ENCODE measurements at places on chromosomes 11 and 22.

DNA sequence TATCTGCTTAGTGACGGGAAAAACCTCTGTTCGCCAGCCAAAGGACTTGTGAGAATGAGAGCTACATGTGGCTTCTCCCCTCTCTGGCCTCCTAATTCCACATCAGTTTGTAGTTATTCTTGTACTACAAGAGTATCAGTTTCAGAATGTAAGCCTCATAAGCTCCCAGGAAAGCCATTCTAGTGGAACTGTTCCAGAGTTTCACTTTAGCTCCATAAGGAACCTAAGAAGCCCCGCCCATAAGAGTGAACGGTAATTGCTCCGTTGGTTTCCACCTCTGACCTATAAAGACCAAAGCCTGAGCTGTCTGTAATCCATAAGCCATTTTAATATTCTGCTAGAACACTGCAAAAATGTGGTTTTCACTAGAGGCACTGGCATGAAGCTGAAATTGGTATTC lies 53.0 kb downstream of the SIK3 start:
- no peak for DNase-seq

GRCh38 chr22:41234815-41235695 lies 5.7 kb downstream of the CHADL start:
- no peak for DNase-seq

DNA sequence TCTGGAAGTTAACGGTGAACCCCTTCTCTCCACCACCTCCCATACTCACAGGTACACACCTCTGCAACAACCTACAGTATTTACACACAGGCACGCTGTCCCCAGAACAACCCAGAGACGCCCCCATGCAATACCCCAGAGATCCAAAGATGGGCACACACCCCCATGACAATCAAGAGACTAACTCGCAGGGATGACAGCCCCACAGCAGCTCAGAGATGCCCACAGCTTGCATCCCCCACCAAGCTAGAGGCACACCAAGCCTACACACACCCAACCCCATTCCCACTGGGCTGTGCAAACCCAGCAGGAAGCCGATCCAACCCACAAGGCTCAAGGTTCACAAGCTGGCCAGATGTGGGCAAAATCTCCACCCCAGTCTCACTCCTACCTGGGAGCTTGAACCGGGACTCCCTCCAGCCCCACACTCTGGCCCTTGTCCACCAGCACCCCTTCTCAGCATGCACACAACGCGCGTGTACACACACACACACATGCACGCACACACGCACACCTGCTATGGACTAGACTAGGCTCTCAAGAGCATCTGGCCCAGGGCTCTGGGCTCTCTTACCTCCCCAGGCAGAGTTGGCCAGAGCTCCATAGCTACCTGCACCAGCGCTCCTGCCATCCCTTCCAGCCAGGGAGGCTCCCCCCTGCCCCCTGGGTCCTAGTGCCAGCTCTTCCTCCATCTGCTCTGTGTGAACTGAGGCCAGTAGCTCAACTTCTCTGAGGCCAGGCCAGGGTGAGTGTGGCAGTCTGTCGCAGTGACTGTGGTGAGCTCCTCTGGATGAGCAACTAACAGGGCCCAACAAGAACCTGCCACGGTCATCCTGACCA lies 11.5 kb downstream of the STARD10 start:
- DNase-seq: no peak

GRCh38 chr11:69493931-69494821 lies 12.7 kb downstream of the LINC01488 start:
- DNase-seq: no peak

GRCh38 chr22:23769321-23769965 lies 1.7 kb upstream of the CHCHD10 start:
- DNase-seq: no peak

- peak; percentile 70 for DNase-seq
Measured at GRCh38 chr22:49992921-49993648, 19.5 kb downstream of the IL17REL start.

DNA sequence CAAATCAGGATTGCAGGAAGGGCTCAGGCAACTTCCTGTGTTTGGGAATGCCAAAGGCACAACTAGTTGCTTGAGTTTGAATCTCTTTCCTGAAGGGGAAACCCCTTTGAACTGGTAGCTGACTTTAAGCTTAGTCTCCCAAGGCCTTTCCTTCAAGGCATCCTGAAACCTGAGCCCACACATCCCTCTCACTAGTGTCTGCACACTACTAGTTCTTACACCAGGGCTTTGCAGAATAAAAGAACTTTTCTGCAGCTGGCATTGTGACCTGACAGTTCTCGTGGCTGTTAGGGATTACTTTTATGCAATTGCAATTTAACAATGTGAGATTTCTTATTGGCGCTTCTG lies 95.4 kb downstream of the EXT2 start:
- no peak for DNase-seq

DNA sequence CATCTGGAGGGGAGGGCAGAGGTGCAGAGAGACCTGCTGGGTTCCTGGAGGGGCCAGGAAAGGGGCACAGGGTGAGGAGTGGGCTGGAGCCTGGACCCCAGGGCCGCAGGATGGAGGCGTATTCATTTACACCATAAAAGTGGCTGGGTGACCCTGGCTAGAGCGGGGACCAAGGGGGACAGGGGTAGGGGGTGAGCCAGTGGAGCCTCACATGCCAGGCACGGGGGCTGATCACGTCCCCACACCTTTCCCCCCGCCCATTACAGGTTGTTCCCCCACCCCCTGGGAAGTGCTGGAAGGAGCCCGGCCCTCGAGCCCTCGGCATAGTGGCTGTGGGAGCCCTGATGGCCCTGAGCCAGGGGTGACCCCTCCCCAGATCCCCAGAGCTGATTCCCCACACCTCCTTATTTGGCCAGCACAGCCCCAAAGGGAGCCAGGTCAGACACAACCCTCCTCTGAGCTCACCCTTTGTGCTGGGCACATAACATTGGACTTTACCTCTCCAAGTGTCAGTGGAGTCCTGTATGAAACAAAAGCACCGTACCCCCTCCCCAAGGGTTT lies 781 bp downstream of the TCIRG1 start:
- no peak for DNase-seq

DNA sequence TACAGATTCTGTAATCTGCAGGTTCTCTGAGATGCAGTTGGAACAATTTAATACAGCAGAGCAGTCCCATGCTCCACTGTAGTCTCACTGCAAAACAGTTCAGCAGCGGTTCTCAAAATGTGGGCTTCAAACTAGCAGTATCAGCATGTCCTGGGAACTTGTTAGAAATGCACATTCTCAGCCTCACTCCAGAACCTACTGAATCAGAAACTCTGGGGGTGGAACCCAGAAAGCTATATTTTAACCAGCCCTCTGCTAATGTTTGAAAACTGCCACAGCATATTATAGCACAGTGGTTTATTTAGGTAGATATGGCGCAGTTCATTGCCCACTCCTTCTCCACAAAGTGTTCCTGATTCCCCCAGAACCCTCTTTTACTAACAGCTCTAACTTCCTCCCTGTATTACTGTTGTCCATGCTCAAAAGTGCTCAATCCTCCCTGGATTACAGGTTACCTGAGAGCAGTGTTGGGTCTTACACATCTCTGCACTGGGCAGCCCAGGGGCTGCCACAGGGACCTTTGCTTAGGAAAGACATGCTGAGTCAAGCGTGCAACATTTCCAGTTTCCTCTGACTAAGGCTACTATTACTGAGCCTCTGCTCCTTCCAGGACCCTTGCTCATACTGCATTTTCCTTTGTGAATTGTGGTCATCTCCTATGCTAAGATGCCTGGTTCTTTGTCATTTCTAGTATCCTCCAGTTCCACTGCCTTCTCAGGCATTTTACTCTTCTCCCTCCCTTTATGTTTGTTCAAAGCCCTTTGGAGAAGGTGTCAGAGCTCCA lies 7.7 kb upstream of the DGAT2 start:
- no peak for DNase-seq

DNA sequence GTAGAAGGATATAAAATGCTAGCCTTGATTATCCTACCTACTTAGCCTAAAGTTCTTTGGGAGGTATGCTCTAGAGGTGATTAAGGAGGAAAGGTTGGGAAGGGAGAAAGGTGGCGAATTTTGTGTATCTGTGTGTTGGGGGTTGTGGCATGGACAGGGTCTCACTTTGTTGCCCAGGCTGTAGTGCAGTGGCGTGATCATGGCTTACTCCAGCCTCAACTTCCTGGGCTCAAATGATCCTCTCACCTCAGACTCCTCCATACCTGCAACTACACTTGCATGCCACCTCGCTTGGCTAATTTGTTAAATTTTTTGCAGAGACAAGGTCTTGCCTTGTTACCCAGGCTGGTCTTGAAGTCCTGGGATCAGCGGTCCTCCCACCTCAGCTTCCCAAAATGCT lies 1094.8 kb downstream of the DLG2 start:
- no peak for DNase-seq

DNA sequence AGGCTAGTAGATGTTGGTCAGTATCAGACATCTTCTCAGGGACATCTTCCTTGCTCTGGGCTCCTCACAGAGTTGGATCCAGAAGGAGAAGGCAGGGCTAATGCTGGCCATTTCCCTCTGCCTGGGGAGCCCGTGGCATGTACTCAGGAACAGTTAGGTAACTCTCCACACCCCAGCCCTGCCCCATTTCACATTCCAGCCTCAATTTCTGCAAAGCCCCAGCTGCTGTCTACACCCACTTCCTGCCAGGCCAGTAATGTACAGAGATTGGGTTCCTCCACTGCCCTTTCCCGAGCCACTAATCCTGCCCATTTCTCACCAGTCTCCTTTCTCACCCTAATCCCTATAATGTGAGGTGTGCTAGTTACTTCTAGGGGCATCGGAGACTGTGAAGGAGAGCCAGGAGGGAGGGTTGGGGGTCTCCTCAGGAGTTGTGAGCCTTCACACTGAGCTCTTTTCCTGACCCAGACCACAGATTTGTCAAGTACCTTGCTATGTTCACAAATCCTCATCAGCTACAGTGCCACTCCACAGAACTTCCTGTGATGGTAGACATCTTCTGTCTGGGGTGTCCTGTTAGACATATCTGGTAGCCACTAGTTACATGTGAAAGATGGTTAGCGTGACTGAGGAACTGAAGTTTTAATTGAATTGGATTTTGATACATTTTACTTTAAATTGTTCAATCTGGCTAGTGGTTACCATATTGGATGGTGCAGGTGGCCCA lies 1.3 kb upstream of the SEC14L3 start:
- DNase-seq: no peak

- peak; percentile 7 for DNase-seq
Measured at GRCh38 chr11:127345819-127346459, 345.4 kb upstream of the KIRREL3 start.

- no peak for DNase-seq
Measured at GRCh38 chr22:47687776-47688175, 925.3 kb downstream of the TBC1D22A start.

- DNase-seq: no peak
Measured at GRCh38 chr11:101444164-101444563, 139.6 kb downstream of the TRPC6 start.

GRCh38 chr11:44067266-44067665 lies 1.2 kb downstream of the ACCS start:
- DNase-seq: no peak

GRCh38 chr11:95827696-95828095 lies 37.4 kb downstream of the CEP57 start:
- no peak for DNase-seq

DNA sequence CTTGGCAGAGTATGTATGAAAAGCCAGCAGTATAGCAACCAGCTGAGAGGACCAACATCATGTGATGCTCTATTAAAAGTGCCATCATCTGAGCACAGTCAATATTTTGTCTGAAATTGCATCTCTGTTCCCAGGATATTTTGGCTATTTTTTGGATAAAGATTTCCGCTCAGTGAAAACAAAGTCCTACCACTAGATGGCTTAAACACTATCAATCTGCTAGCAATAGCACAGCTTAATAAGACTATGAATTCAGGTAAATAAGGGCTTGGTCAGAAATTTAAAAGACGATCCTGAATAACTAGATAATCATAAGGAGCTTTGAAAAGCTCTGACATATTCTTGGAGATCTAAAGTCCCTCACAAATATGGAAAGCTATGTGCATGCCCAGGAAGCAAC lies 74.4 kb downstream of the MS4A13 start:
- DNase-seq: no peak

GRCh38 chr11:20156876-20157613 lies 3.2 kb downstream of the DBX1 start:
- peak; percentile 32 for DNase-seq

DNA sequence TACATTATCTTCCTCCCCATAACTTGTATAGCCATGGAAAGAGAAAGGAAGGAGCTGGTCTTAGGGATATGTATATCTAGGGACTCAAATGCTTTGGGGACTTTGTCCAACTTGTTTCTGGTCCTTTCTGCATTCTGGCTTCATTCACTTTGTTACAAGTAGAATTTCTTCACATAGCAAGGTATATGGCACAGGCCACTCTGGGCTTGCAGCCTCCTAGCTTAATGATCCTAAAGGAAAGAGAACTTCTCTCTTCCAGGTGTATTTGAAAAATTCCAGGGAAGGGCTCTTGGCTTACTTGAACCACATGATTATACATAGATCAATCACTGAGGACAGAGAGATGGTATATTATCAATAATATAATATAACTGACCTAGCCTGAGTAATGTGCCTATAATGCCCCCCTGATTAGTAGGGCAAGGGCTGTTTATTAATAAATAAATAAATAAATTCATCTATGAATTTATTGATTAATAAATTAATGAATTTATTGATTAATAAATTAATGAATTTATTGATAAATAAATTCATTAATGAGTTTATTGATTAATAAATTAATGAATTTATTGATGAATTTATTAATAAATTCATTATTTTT lies 48.2 kb upstream of the CEP295 start:
- DNase-seq: no peak
